NCI-H748 treated with DMSO at 0.1 percent for 48 hours (cell line): ENCODE measurements at places on chromosomes 12 and 14.

DNA sequence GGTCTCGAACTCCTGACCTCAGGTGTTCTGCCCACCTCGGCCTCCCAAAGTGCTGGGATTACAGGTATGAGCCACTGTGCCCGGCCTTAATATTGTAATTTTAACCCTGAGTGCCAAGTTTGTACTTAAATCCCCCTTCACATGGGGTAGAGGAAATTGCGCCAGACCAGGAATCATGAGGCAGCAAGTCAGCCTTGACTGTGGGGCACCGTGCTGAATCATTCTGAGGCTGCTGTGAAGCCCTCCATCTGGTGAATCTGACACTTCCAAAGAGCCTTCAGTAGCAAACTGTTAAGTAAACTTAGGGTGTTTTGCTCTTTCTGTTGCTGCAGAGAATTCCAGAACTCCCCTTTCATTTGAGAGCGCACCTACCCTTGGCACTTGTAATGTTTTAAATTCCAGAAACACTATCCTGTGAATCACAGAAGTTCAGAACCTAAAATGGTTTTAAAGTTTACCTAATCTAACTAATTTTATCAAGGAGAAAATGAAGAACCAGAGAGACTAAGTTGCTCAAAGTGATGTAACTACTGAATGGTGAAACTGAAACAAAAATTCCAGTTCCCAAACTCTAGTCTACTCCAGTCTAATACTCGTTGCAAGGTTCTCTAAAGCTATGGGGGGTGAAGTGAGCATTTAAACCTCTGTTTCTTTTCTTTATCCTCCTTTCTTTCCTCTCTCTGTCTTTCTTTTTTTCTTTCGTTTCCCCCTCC lies 7.5 kb downstream of the HEBP1 start:
- DNase-seq = no peak

GRCh38 chr12:91388573-91388972 lies 206.0 kb upstream of the DCN start:
- no peak for DNase-seq

GRCh38 chr12:53208877-53209463 lies 1.9 kb upstream of the ITGB7 start:
- DNase-seq = no peak

DNA sequence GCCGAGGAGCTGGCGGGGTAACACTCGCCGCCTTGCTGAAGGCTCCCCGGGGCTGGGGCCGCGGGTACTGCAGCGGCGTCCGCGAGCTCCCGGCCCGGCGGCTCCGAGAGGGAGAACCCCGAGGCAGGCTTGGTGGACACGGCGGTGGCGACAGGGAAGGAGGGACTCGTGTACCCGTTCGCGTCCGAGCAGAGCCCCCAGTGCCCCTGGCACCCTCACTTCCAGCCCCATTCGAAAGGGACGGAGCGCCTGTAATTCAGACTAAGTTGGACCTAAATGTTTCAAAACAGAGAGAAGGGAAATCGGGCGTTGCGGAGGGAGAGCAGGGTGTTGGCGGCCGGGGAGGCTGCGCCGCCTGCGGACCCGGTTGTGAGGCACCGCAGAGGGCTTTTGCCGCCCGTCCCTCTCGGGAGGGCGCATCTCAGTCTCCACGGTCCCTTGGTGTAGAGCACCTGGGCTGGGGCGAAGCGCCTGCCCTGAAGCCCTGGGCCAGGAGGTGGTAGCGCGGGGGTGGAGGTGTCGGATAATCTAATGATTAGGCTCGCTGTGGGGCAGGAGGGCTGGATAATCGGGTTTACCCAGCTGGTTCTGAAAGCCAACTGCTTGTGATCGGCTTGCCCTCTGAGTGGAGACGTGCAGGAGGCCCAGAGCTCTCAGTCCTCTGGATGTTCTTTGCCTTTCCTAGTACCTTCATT lies 771 bp downstream of the DAAM1 start:
- DNase-seq = no peak

GRCh38 chr14:92160619-92161018 lies 38.9 kb downstream of the CPSF2 start:
- no peak for DNase-seq

GRCh38 chr12:13152281-13152680 lies 44.2 kb upstream of the EMP1 start:
- DNase-seq = no peak

DNA sequence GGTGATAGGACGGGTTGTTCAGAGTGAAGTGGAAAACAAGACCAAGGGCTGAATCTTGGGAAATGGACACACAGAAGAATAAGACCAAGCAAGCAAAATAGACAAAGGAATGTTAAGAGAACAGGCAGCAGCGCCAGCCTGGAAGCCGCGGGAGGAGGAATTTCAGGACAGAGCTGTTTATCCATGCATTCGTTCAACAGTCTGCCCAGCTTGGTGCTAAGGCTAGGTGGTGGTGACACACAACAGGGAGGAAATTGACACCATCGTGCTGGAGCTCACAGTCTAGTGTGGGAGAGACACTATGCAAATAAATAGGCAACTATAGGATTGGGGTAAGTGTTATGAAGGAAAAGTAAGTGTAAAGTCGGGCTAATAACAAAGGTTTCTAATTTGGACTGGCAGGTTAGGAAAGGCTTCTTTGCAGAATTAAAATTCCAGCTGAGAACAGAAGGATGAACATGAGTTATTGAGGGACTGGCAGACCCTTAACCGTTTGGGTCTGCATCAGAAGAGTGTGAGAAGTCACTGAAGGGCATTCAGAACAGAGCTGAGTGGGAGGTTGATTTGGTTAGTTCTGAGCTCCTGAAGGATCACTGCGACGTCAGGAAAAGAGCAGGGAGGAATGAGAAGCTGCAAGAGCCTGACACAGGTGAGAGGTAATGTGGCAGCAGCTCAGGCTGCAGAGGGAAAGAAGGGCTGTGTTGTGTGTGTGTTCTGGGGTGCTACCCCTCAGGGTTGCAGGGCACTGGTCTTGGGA lies 242.6 kb upstream of the FKBP4 start:
- DNase-seq = no peak

DNA sequence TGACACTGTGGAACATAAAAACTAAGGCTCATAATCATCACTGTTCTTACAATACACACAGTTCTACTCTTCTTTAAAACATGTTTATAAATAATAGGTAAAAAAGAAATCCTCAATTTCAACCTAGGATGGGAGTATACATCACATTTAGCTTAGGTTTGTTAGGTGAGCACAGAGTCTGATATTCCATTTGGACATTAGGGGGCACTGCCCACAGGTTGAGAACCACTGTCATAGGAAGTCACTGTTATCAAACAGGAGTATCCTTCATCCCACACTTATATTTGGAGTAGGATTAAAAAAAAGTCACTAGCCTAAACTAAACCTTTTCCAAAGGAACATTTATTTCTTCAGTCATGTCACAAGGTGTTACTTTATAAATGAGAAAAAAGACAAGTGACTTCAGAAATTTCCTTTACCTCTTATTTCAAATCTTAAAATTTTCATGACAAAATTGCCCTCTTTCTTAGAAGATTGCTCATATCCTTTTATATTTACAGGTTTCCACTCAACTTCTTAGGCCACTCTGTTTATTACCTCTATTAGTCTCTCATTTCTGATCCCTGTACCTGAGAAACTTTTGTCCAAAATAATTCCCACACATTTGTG lies 240.6 kb downstream of the CPNE8 start:
- DNase-seq = no peak

GRCh38 chr12:19575337-19576243 lies 136.3 kb downstream of the AEBP2 start:
- DNase-seq = peak; percentile 56

GRCh38 chr14:106802413-106803364 lies 1276.3 kb downstream of the TMEM121 start:
- peak; percentile 59 for DNase-seq

GRCh38 chr12:91017043-91017442 lies 12.3 kb upstream of the EPYC start:
- no peak for DNase-seq

DNA sequence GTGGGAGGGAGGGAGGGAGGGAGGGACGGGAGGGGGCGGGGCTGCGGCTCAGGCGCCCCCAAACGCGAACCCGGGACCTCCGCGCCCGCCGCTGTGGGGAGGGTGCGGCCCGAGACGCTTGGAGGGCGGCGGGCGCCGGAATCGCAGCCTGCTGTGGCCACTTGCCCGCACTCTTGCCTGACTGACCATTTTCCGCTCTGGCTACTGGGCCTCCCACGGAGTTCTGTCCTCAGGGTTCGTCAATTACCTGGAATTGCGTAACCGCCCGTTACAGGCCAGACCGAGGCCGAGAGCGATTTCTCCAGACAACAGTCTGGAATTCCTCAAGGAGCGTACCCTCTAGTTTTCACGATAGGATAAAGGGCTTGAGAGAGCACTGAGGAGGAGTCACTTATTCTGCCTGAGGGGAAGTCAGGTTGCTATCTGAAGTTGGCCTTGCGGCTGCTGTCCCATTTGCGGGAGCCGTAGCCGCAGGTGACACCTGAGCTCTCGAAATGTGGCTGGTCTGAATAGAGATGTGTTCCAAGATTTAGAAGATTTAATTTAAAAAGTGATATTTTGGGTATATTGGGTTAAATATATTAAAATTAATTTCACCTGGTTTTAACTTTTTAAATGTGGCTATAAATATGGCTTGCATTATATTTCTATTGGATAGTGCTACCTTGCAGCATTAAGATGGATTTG lies 446 bp upstream of the ZNF641 start:
- peak; percentile 49 for DNase-seq

DNA sequence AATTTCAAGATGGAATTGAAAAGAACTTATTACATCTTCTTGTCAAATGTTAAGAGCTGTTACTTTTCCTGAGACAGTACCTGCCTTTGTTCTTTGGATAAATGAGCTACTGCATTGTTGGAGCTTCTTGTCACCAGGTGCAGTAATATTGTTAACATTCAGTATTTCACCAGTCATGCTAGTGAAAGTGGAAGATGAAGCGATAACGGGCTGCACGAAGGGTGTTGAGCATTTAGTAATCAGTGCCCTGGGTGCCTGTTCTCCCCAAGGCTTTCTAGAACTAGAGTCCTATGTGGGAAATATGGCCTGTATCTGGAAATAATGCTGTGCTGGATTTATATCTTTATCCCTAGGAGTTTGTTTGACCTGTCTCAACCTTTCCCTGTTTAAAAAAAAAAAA lies 83.2 kb downstream of the PPP2R5C start:
- DNase-seq = no peak

DNA sequence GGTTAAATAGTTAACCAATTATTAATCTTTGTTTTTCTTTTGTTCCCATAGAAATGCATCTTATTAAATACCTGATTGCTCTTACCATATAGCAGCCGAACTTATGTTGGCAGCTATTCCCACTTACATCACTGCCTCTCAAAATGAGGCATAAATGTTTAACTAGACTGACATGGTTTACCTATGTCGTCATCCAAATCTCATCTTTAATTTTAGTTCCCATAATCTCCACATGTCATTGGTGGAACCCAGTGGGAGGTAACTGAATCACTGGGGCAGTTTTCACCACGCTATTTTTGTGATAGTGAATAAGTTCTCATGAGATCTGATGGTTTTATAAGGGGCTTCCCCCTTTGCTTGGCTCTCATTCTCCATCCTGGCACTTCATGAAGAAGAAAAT lies 499.2 kb upstream of the ATP2B1 start:
- DNase-seq = no peak

DNA sequence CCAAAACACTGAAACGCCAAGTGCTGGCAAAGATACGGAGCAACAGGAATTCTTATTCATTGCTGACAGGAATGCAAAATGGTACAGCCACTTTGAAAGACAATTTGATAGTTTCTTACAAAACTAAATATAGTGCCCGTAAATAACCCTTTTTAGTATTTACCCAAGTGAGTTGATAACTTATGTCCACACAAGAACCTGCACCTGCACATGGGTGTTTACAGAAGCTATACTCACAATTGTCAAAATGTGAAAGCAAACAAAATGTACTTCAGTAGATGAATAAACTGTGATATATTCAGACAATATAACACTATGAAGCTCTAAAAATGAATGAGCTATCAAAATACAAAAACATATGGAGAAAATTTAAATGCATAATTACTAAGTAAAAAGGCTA lies 86.6 kb downstream of the ATXN7L3B start:
- peak; percentile 66 for DNase-seq

DNA sequence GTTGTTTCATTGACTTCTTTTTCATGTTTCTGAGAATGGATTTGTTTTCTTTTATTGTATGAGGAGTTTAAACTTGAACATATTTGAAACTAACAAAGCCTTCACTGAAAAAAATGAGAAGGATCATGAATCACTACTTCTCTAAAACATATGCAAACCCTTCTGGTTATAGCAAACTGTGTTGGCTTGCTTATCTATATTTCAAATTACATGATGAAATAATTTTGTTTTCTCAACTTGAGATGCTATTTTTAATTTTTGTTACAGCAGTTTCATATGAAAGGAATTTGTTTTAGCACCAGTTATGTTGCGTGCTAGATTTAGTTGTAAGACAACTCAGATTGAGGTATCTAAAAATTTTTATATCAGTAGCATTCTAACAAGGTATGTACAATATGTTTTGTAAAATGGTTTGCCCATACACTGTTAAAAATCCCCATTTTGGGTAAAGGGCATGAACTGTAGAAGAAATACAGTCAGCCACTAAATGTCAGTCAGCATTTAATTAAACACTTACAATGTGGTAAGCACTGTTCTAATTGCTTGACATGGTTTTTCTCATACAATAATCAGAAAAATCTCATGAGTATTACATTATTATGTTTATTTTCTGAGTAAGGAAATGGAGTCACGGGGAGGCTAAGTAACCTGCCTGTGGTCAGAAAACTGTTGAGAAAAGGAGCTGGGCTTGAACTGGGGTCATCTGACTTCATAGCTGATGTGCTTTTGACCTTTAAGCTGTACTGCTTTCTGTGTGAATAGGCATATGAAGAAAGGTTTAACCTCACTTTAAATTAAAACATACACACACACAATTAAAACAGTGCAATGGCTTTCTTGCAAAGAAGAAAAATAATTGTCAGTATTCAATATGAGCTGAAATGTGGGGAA lies 105.7 kb downstream of the PLEKHA5 start:
- no peak for DNase-seq

DNA sequence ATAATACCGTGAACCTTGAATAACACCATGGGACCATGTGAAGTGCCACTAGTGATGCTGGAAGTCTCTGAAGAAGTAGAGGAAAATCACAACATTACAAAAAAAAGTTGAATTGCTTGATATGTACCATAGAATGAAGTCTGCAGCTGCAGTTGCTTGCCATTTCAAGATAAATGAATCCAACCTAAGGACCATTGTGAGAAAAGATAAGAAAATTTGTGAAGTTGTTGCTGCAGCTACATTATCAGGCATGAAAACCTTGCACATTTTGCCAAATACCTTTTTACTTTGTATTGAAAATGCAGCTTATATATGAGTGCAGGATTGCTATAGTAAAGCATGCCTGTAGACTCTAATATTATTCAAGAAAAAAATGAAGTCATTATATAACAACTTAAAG lies 126.5 kb downstream of the NUBPL start:
- no peak for DNase-seq

- DNase-seq = no peak
Observed at GRCh38 chr14:69066396-69067171, 86.3 kb downstream of the DCAF5 start.

GRCh38 chr12:39296496-39296895 lies 146.4 kb downstream of the KIF21A start:
- DNase-seq = no peak

DNA sequence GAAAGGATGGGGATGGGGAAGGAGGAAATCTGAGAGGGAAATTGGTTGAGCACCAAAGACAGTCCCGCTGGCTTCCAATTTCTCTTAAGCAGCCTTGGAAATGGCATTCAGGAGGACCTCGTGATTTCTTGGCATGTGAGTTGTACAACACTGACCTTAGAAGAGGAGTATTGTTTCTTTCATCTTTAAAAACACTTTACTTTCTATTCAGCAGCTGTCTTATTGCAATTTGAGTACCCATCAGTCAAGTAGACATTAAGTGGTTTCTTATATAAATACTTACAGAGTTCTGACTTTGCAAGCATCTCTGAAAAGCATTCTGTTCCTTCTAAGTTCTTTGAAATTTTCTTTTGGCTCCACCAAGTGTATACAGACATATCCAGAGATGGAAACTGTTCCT lies 83.2 kb downstream of the LMNTD1 start:
- no peak for DNase-seq
